ENCODE measurements at places on chromosomes 16 and 17.

- no peak for DNase-seq
These were observed 54.5 kb downstream of the NACA2 start for GRCh38 chr17:61536422-61536955.

DNA sequence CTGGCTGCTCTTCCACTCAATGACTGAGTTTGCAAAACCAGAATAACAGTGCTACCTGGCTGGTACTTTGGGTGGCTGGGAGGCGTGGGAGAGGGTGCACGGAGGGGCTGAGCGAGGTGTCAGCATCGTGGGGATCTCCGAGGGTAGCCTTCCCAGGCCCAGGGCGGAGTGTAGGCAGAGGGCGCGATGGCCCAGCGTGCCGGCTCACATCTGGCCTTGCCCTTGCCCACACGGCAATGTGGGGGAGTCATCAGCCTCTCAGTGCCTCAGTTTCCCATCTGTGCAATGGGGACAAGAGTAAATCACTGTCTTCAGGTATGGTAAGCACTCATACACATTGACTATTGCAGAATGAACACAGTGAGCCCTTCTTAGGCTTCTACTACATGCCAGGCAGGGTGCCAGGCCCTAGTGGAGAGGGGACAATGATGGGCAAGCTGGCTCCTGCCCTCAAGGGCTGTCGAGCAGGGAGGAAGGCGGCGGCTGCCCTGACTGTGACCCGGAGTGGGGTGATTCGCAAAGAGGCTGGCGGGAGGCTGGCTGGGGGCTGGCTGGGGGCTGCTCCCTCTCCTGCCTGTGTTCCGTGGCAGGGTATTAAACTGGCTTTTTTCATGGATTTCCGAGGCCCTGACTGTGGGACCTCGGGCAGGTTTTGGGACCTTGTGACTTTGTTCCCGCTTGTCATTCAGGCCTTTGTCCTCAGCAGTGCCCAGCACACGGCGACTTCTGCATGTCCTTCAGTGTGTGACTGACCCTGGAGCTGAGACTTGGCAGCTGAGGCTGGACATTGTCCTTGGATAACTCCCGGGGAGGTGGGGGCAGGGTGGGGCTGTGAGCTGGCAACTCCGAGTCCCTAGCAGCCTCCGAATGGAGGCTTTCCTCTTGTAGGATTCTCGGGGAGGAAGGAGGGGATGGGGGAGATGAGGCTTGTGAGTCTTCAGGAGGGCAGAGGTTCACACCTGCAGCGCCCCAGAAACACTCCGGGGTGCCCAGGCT lies 243.1 kb downstream of the SEC14L1 start:
- no peak for DNase-seq

- no peak for DNase-seq
These were observed 22.3 kb downstream of the TUBD1 start for GRCh38 chr17:59870482-59870881.

GRCh38 chr17:21211825-21212479 lies 2.0 kb downstream of the TMEM11 start:
- DNase-seq: no peak

- no peak for DNase-seq
These were observed 81.6 kb upstream of the CHMP6 start for GRCh38 chr17:80910043-80910442.

GRCh38 chr17:50661795-50662391 lies 27.2 kb downstream of the ABCC3 start:
- no peak for DNase-seq

DNA sequence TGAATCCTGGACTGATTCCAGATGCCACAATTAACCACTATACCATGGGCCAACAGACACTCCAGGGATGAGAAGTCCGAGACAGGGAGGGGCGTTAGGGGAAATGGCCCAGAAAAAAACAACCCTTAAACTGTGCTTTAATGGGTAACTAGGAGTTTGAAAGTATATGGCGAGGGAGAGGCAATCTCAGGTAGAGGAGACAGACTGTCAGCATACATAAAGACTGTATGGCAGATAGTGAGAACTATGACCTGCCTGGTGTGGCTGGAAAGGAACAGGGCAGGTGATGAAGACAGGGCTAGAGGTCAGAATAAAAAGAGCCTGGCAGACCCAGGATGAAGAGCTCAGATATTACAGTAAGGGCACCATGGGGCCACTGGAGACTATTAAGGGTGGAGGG lies 8.1 kb downstream of the ZZEF1 start:
- no peak for DNase-seq

GRCh38 chr17:27049104-27049784 lies 244.7 kb upstream of the WSB1 start:
- no peak for DNase-seq

- DNase-seq: no peak
These were observed 80.8 kb downstream of the GAS7 start for GRCh38 chr17:10117581-10118001.

GRCh38 chr17:67082107-67082506 lies 37.8 kb downstream of the CACNG1 start:
- DNase-seq: no peak

DNA sequence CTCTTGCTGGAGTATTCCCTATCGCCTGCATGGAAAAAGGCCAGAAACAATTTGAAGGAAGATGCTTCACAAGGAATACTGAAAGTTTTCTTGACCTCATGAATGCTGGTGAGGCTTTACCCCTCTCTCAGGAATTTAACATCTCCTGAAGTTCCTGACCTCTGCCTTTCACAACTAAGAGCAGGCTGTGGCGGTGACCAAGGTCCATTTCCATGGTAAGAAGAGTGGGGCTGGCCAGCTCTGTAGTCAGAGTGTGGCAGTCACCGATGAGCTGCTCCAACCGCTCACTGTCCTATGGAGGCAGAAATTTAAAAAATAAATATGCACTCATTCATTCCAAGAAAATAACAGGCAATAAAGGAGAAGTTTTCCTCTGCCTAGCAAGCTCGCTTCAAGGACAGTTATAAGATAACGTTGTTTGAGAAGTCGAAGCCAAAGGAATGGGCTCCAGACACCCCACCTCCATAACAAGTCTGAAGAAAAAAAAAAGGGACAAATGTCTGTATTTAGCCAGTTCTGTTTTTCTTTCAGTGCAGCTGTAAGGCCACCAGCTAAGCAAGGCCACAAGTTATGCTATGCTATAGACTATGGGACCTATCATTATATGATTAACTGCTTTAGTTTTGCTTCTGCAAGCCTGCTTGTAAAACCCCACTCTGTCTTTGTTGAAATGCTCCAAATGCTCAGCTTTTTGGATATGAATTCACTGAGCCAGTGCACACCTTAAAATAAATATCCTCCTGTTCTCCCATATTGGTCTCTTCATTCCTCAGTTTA lies 6.0 kb upstream of the CCL4L2 start:
- DNase-seq: no peak

- DNase-seq: no peak
These were observed 259.4 kb upstream of the AXIN2 start for GRCh38 chr17:65820811-65821210.

DNA sequence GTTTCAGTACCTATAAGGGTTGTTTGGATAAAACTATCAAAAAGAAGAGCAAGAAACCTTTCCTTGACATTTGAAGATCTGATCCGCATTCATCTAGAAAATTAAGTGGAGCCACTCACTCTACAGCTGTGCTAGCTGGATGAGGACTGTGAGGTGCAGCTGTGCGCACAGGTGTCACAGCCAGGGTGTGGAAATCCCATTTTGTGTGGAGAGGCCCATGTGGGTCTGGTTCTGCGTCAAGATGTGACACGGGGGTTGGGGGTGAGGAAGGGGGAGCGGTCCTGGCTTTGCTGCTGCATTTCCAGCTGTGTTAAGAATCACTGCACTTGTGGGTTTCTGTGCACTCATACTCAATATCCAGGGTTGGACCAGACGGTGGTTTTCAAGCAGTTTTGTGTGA lies 70.7 kb downstream of the CLEC16A start:
- no peak for DNase-seq

- no peak for DNase-seq
These were observed 101.6 kb downstream of the METRNL start for GRCh38 chr17:83180996-83181481.

DNA sequence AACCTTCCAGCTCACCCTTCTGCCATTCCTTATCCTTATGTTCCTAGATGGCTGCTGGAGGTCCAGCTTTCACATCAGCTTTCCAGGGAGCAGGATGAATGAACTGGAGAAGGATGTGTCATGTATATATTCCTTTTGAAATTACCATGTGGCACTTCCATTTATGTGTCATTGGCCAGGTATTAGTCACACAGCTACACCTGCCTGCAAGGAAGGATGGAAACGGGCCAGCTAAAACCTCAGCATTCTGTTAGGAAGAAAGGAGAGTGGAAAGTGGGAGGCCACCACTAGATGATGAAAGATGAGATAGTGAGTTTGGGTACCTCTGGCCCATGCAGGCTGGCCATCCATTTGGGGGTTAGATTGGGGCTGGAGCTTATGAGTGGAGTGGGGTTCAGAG lies 67.5 kb downstream of the KSR1 start:
- DNase-seq: no peak

DNA sequence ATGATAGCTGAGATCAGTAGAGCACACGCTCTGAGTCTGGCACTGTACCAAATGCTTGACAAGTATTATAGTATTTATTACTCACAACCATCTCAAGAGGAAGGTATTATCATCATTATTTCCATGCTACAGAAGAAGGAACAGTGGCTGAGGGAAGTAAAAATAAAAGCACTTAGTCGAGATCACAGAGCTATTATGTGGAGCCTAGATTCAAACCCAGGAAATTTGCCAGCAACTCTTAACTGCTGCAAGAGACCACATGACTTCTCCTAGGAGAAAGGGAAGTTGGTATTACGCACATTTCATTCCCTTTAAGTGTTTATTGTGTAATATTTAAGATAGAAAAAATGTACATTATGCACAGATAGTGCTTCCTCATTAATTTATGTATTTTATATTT lies 1.0 kb upstream of the RHOT1 start:
- DNase-seq: no peak

- DNase-seq: no peak
These were observed 74.0 kb upstream of the HLF start for GRCh38 chr17:55190748-55191147.

- DNase-seq: no peak
These were observed 37.2 kb downstream of the ITGAE start for GRCh38 chr17:3763777-3764170.

GRCh38 chr17:55845385-55845784 lies 94.5 kb downstream of the PCTP start:
- DNase-seq: peak; percentile 53

GRCh38 chr17:42819939-42820535 lies 4.0 kb downstream of the BECN1 start:
- DNase-seq: peak; percentile 74

DNA sequence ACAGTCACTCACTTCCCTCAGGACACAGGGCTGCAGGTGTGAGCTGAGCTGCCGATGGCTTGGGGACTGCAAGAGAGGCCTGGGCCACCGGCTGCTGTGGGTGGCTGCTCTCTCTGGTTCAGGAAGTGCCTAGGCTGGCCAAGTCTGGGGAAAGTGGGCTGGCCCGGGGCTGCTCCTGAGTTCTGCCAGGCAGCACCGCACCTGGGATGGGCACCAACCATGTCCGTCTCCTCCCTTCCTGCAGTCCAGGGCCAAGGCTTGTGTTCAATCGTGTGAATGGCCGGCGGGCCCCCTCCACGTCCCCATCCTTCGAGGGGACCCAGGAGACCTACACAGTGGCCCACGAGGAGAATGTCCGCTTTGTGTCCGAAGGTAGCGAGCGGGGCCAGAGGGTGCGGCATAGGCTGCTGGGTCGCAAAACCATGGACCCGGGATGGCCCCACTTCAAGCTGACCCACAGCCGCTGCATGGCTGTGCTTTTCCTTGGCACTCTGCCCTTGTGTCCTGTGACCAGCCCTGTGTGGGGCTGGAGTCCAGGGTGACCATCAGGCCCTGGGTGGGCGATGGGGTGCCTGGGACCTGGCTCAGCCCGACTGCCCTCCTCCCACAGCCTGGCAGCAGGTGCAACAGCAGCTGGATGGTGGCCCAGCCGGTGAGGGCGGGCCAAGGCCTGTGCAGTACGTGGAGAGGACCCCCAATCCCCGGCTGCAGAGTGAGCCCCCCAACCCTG lies 1.8 kb upstream of the WDR90 start:
- no peak for DNase-seq

DNA sequence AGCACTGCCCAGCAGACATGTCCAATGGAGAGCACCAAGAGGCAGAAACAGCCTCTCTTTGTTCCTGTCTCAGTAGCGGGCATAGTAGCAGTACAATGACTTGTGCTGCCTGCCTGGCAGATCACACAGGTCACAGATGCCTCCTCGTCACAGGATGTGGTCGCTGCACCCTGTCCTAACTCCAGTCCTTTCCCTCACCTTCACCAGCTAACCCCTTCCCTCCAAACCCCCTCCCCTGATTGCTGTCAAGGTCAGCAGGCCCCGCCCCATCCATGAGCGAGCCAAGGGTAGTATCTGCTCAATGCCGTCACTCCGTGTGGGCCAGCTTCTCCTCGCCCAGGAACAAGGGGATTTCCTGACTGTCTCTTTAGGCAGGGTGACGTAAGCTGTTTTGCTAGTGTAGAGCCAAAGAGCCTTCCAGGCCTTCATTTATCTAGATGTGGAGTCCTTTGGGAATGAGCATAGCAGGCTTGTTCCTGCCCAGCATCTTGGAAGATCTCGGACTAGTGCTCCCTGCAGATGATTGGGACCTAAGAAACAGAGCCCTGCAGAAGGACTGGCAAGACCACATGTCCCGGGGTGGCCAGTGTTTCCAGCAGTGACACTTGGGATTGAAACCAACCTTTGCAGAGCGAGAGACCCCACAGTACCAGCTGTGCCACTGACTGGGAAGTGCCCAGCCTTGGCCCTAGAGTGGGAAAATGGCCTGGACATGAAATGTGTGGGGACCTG lies 75.9 kb upstream of the TNRC6C start:
- no peak for DNase-seq

DNA sequence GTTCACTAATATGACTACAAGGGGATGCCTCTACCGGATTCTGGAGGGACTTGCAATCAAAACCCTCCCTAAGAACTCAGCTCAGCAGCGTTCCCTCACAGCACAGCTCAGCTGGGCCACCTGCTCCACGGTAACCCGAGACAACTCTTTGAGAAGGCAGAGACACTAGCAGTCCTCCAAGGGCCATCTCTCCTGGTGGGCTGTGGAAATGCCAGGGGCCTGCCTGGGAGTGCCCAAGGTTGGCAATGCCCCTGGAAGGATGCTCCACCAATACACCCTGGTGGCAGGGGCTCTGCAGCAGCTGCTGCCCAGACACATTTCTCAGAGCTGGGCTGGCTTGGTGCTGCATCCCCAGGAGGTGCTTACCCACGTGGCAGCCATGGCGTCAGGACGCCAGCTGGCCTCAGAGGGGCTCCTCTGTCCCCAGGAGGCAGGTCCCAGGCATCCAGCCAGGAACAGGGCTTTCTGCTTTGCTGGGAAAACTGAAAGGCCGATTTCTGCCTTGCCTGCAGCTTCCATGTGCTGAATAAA lies 16.5 kb downstream of the CDIP1 start:
- DNase-seq: no peak

DNA sequence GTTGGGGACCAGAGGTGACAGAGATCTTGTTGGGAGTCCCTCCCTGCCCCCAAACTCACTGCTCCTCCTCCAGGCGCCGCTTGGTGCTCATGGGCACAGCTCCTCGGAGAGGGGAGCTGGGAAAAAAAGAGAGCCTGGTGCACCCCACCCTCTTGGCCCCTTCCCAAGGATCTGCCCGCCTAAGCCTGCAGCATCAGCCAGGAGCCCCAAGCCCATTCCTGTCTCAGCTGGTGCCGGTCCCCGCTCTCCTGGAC lies 400 bp downstream of the HCFC1R1 start:
- DNase-seq: no peak
